Activated CD8-positive, alpha-beta memory T cell treated with anti-CD3 and anti-CD28 coated beads, Interleukin-2, amount 10 ng/mL, durations not matched to agents 7 days and 5 days (primary cell): ENCODE measurements at places on chromosomes 5 and 9. TPM values are rescaled to one million over a fixed set of nuclear protein-coding genes. Genes with fewer than 3 reads are reported as not detected.

The SPATA9 gene
- not detected for total RNA-seq

The ACTBL2 gene
- total RNA-seq: not detected

The CD14 gene
- 0.56 TPM for total RNA-seq

The NR5A1 gene
- not detected for total RNA-seq

The EQTN gene
- not detected for total RNA-seq

The NTRK2 gene
- 0.12 TPM for total RNA-seq

The CDC25C gene
- 14.9 TPM for total RNA-seq

The CCNG1 gene
- 144 TPM for total RNA-seq

The SETX gene
- 58.8 TPM for total RNA-seq

The ANKRD55 gene
- 0.26 TPM for total RNA-seq

The CNTNAP3B gene
- not detected for total RNA-seq

The LCN15 gene
- not detected for total RNA-seq

The PCDHGA6 gene
- total RNA-seq: 0.20 TPM

The DDX4 gene
- 0.29 TPM for total RNA-seq

The FGFR4 gene
- total RNA-seq: 1.1 TPM

The ACER2 gene
- total RNA-seq: 2.1 TPM

The TMC1 gene
- not detected for total RNA-seq
